Stimulated activated CD8-positive, alpha-beta memory T cell treated with anti-CD3 and anti-CD28 coated beads, Interleukin-15, amount 100 ng/mL, for 1 hour (primary cell): ENCODE measurements at places on chromosomes 7 and 10.

DNA sequence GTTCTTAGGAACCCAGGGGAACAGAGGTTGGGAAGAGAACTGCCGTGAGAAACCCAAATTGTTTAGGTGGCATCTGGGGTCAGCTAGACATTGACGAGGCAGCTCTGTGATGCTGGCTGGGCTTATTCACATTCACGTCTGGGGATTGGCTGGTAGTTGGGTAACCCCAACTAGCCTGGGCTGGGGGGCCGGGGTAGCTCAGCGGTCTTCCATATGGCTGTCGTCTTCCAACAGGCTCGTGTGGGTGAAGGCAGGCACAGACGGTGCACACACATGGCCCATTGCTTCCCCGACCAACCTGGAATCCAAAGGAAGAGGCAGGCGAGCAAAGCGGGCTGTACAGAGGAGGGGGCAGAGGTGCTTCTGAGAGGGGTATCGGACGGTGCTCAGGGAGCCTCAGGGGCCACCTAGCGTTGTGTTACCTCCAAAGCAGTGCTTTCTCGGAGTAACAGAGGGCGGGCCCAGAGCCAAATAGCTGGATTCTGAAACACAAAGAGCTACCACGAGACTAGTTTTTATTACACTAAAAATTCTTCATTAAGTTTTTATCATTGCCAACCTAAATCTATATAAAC is 34.5 kb downstream of the MKI67 start:
- DNase-seq, result no peak

DNA sequence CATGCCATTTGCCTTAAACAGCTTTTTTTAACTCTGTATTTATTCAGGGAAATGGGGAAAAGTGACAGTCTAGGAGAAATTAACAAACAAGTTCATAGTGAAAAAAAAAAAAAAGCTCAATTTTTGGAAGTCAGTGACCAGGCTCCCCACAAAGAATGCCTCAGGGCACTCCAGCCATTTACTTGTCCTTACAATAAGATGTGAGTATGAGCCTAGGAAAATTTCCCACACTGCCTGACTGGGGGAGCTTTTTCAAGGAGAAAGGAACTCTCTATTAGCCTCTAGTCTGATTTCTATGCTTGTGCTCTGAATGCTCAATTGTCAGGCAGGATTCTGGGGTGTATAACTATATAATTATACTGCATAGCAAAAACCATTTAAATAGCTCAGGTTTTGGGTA is 74.9 kb upstream of the NRBF2 start:
- DNase-seq, result no peak

GRCh38 chr10:93218386-93218785 is 144.7 kb downstream of the CYP26A1 start:
- DNase-seq, result no peak

DNA sequence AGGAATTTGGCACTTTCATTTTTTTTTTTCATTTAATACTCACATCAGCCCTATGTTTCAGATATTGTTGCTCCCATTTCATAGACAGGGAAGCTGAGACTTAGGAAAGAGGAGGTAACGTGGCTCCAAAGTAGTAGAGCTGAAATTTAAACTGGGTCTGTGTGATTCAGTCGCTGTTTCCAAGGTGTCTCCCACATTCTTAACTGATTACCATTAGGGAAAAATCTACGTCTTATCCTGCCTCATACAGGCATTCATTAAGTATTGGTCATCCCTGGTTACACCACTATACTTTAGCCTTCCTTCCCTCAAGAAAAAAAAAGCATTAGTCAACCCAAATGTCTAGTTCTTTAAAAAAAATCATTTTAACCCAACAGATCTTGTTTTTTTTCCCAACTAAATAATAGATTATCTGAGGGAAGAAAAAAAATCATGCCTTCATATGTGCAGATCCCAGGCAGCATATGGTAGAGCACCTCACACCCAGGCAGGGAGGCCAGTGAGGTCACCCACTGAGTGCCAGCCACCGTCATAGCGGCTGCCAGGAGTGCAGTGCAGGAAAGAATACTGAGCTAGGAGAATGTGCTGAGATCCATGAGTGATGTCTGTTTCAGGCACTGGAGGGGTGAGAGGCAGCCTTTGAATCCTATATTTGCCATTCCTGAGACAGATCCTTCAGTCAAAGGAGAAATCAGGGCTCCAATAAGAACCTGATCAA is 59.0 kb upstream of the SORCS3 start:
- no peak for DNase-seq

DNA sequence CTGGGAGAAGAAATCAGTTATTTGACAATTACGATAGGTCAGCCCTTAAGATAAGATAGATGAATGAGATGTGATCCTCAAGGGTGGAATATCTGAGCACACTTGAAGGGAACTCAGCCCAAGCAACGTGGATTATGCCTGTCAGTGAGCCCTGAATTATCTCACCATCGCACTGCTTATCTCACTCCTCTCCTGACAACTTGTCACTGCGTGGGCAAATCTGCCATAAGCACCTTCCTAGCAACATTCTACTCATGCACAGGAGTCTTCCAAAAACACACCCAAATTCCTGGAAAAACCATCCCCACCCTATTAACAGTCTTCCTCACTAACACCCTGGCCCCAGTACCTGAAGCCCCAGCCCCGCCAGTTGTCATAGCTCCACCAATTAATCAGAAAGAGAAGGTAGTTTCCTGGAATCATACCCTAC is 46.5 kb upstream of the IL6 start:
- no peak for DNase-seq

DNA sequence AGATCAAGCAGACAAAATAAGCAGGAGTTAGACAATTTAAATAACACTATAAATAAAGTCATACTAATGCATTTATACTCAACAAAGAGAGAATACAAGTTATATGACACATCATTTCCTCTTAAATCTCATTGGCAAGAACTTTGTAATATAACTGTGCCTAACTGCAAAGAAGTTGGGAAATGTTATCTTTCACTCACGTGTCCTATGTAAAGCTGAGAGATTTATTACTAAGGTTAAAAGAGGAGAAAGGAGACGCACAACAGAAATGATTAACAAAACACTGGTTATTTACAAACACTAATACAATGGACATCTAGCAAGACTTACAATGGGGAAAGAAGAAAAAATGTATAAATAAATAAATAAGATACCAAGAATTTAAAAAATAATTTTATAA is 12.7 kb upstream of the TMEM273 start:
- DNase-seq, result no peak

DNA sequence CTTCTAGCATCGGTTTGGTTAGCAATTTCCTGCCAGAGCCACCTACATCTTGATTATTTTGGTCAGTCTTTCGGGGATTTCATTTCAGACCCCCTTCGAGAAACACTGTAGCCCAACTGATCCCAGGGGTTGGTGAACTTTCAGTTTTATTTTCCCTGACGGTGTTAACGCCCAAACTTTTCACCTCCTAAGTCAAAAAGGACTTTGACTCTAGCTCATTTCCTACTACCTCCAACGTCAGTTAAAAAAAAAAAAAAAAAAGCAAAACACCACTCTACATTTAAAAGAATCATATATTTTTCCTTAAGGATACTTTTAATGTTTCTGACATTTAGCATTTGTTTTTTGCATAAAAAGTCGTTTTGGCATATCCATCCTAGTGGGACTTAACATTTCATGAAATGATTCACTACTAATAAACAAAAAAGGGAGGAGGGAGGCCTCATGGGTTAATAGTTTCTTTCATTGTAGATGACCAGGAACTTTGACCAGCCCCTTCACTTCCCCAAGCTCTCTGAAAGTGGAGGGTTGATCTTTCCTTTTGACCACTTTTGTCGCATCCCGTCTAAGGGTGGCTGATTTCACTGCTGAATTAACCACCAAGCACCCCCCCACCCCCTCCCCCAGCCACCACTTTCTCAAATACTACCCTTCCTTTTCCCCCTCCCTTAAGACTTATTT is 764 bp upstream of the TCF7L2 start:
- DNase-seq, result no peak

DNA sequence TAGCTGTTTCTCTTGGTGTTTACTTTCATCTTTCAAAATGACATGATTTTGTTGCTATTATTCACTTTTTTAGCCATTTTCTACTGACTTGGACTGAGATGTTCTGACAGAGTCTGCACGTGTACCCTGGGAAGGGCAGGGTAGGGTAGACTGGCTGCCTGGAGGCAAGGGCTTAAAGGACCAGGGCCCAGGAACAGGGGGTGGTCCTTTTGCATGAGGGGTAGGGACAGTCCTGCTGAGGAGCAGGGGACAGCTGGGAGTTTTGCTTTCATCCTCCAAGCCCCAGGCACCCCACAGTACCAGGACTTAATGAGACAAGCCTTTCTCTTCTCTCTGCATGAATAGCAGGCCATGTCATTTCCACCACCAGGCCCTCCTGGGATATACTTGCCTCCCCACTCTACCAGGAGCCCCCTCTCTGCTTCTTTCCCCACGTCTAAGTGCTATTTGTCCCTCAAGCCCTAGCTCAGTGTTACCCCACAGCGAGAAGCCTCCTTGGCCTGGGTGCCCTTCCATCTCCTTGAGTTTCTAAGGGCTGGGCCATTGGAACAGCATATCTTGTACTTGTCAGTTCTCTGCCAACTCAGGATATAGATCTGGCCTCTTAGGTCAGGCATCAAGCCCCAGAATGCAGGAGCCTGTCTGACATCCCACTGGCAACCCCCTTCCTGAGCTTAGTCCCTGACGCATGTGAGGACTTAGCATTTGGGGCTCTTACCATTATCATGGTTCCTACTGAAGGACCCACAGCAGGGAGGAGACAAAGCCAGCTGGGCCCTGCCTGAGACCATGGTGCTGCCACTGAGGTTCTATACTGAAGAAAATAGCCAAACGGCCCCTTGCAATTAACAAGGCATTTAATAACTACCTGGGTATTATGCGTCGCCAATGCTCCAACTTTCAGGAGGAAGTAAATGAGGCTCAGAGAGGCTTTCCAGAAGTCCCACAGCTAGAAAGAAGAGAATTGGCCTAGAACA is 78.4 kb upstream of the UNC5B start:
- no peak for DNase-seq

DNA sequence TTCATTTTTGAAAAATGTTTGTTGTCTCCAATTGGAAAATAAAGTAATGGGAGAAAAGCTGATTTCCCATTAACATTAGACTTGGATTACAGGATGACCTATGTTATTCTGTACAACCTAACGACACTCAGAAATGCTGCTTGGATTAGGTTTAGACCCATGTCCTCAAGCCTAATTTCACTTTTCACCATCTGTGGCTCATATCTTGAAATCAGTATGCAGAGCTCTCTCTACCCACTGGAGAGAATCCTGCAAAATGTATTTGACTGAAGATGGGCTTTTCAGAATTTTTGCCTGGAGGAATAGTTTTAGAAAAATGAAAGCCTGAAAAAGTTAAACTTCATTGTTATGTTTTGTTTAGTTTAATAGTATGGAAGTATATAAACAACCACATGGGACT is 63.8 kb downstream of the SLC13A1 start:
- DNase-seq, result no peak

DNA sequence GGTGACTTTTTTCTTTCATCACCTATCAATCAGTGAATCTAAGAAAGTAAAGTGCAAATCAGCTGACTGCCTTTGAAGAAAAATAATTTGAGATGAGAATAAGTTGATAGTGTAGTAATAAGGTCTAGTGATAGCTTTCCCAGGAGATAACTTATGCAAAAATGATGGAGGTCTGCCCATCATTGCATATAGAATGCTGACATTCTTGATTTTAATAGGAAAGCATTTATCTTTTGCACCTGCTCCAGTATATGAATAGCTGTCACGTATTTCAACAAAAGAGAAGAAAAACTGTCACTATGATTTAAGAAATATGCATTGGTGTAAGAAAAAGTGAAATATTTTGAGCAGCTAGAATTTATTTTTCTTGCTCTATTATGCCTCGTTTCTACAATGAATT is 46.8 kb downstream of the PTTG1IP2 start:
- no peak for DNase-seq

GRCh38 chr7:127702938-127703337 is 50.9 kb downstream of the SND1 start:
- DNase-seq, result no peak

DNA sequence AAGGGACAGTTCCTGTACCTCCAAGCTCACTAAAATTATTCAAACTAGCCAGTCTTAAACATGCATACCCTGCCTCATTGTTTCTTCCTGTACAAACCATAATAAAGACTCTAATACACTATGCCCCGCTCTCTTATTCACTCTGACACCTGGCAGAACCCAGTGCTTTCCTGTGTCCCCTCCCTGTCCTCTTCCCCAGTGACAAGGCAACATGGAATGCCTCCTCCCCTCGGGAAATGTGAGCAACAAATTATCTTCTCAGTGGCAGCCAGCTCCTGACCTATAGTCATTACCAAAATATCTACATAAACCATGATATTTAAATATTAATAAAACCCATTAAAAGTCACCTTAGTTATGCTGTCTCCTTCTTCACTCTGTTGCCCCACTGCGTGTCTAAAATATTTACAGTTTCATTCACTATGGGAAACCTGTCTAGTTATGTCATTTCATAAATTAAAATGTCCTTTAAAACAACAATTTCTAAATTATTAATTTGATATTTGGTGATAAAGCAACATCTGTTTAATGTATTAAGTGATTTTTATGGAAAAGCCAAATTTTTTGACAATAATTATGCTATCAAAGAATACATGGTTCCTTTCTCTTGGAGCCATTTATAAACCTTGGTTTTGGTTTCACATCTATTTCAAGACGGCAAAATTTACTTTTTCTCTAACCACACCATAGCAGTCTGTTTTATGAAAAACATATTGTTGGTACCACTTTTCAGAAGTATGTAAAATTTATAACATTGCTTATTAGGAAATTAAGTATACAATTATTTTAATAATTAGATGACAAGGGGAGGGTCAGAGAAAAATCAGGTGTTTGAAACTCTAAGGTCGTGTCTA is 1355.2 kb downstream of the XPNPEP1 start:
- DNase-seq, result no peak

DNA sequence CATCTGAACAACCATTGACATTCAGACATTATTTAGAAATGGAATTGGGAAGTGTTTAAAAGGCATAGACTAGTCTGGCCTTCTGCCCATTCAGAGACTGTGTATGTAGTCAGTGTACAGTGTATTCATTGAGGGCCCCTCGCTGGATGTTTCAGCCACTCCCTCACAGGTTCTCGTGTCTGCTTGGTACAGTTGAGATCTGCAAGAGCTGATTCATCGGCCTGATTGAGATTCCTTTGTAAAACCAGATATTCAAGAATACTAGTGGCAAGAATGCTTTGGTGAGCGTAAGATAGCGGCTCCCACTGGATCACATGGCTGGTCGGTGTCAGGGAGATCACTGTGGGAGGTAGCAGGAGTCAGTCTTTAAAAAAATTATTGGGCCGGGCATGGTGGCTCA is 119.5 kb downstream of the TCF7L2 start:
- DNase-seq, result no peak

- no peak for DNase-seq
Measured at GRCh38 chr7:116329686-116330503, 119.6 kb downstream of the TES start.

GRCh38 chr7:6438427-6438826 is 9.3 kb downstream of the DAGLB start:
- no peak for DNase-seq

- DNase-seq, result no peak
Measured at GRCh38 chr10:34171957-34172527, 643.1 kb downstream of the PARD3 start.

GRCh38 chr10:63940277-63940922 is 419.2 kb downstream of the REEP3 start:
- no peak for DNase-seq
